ENCODE measurements at places on chromosomes 1 and 21. TPM values are rescaled to one million over a fixed set of nuclear protein-coding genes. Genes with fewer than 3 reads are reported as not detected.

DNA sequence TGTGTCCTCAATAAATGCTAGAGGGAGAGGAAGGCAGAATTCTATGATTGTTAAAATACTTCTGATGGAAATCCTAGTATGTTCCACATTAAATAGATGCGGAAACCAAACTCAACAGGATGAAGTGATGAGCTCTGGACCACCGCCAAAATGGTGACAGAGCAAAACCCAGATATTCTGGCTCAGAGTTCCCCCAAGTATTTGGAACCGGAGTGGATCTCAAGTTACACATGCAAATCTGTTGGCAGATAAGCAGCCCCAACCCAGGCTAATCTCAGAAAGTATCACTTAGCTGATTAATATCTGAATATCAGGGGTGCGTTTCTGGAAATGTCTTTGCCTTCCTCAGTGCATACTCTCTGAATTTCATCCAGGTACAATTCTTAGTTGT, 17.4 kb upstream of the GRHL3 start:
- no peak overlapping the region for H3K27ac ChIP-seq
- H3K36me3 ChIP-seq, result no peaks in the 10 kb centered on the region
- DNase-seq, result no peak
- peaks cover 25% of the 10 kb centered on the region for H3K27me3 ChIP-seq

- H3K4me3 ChIP-seq, result no peak overlapping the region
- peaks cover 21% of the 10 kb centered on the region for H3K36me3 ChIP-seq
- H3K27me3 ChIP-seq, result no peaks in the 10 kb centered on the region
- no peak for DNase-seq
- H3K4me1 ChIP-seq, result peaks cover 14% of the 10 kb centered on the region
Measured at GRCh38 chr1:7784492-7785071, 491 bp downstream of the PER3 start.

DNA sequence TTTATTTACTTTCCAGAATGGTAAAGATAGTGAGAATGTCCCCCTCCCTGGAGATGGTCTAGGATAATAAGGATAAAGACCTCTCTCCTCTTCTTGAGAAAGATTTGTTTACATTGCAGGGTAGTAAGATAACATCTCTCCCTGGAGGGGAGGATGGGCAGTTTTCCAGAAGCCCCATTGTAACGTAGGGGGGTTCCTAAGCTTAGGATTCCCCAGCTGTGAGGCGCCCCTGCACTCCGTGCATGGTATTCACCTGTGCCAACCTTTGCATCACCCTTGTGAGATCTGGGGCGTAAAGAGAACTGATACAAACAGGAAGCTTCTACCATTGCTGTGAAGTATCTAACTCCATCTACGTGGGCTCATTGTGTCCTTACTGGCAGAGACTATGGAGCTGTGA, 148.7 kb upstream of the DNAH14 start:
- DNase-seq, result no peak
- no peaks in the 10 kb centered on the region for H3K36me3 ChIP-seq
- H3K27ac ChIP-seq, result no peak overlapping the region
- H3K4me3 ChIP-seq, result no peak overlapping the region

DNA sequence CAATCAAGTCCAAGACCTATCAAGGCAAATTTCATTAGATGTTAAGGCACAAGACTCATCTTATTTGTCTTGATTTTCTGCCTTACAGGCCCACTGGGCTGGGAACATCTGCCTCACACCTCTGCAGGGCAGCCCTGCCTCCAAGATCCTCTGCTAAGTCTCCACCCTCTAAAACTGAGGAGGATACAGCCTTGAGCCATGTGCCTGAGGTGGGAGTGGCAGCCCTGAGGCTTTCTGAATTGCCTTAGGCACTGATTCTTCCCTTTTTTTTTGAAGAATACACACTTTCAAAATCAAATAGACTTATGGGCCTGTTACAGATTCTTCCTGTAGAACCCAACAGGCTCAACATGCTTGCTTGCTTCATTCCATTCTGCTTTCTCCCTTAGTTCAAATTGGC, 544.3 kb upstream of the ADAMTS5 start:
- H3K36me3 ChIP-seq, result no peaks in the 10 kb centered on the region
- no peak for DNase-seq
- no peak overlapping the region for H3K4me3 ChIP-seq
- peaks cover 26% of the 10 kb centered on the region for H3K4me1 ChIP-seq
- H3K27ac ChIP-seq, result no peak overlapping the region
- no peaks in the 10 kb centered on the region for H3K27me3 ChIP-seq

The LIX1L gene
- total RNA-seq, result 6.3 TPM

The BTBD8 gene
- 4.0 TPM for total RNA-seq

The CHIA gene
- not detected for total RNA-seq

The C1orf226 gene
- 14.1 TPM for total RNA-seq

The CDA gene
- total RNA-seq, result 7.4 TPM

The CRB1 gene
- not detected for total RNA-seq

The PTCH2 gene
- total RNA-seq, result 0.76 TPM
